ENCODE measurements at places on chromosomes 7 and 10.

GRCh38 chr7:158585721-158586498 is 1.7 kb downstream of the PTPRN2 start:
- DNase-seq: no peak

- no peak for DNase-seq
These were observed 202.2 kb downstream of the TMEM178B start for GRCh38 chr7:141276031-141276430.

GRCh38 chr10:119595134-119595675 is 1.6 kb downstream of the TIAL1 start:
- no peak for DNase-seq

- DNase-seq: no peak
These were observed 1.1 kb upstream of the MNX1 start for GRCh38 chr7:157011333-157012112.

DNA sequence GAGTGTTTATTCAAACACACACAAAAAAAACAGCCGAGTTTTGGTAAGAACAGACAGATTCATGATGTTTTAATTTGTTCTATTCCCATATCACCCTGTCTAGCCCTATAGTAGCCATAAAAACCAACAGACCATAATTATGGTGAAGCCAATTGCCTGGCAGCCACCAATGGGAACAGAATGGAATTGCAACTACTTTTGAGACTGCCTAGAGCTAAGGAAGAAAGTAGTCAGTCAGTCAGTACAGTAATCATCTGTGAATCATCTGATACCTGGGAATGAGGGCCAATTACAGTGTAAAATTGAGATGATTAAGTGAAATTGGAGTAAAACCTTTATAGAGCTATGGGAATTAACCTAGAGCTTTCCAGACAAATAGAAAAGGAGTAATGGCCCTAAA is 952.7 kb upstream of the KCND2 start:
- DNase-seq: no peak

DNA sequence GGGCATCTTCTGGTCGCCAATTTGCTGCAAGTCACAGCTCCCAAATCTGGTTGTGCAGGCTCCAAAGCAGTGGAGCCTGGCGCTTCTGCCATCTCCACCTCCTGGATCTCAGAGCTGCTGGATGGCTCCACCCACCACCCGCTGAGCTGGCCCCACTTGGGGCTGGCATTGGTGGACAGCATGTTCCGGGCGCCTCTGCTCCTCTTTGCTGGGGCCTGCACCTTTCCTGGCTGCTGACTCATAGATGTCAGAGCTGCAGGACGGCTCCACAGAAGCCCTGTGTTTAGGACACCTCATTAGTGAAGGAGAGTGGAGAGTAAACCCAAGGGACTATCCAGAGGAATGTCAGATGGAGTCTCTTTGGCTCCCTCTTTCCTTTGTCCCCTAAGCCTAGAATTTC is 27.4 kb downstream of the MAPK8 start:
- DNase-seq: peak; percentile 28

- no peak for DNase-seq
These were observed 559.6 kb downstream of the GATA3 start for GRCh38 chr10:8614054-8614565.

DNA sequence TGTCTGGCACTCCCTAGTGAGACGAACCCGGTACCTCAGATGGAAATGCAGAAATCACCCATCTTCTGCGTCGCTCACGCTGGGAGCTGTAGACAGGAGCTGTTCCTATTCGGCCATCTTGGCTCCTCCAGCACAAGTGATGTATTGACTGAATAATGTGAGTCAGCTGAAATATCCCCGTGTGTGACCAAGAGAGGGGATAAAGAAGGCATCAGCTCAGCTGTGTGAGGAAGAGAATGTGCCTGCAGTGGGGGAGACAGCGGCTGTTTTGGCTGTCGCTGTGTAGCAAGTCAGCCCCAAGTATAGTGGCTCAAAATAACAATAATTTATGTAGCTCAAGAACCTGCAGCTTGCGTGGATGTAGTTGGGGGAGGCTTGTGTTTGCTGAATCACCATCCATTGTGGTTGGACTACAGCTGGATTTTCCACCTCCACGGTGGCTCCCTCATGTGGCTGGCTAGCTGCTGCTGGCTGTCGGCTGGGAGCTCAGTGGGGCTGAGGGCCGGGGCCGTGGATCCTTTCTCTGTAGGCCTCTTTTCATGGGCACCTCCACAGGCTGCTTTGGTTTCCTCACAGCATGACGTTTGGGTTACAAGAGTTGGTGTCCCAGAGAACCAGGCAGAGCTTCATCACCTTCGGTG is 434.5 kb downstream of the CCSER2 start:
- peak; percentile 13 for DNase-seq

DNA sequence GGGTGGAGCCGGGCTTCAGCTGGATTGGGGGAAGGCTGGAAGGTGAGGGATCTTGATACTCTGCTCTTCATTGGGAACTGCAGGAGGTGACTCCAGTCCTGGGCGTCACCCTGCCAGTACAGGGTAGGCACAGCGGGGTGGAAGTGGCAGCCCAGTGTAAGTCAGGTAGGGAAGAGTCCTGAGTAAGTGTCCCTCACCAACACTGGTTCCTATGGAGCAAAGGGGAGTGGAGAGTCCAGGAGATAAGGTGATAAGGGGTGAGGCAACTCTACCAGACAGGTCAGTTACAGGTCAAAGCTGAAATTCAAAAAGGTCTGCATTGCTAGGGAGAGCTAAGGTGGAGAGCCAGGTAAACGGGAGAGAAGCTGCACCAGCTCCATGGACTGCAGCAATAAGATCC is 145.6 kb upstream of the NFE2L3 start:
- no peak for DNase-seq

GRCh38 chr7:155646669-155647068 is 2.2 kb downstream of the RBM33 start:
- no peak for DNase-seq

DNA sequence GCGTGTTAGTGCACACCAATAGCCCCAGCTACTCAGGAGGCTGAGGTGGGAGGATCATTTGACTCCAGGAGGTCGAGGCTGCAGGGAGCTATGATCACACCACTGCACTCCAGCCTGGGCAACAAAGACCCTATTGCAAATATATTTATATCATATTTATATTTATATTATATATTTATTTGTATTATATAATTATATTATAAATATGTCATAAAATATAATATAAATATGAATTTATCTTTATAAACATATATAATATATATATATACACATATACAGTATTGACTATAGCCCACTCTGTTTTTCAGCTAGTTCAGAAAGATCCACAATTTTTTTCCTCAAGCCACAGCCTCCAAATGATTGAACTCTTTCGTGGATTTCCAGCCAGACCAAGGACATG is 45.3 kb upstream of the MYL10 start:
- DNase-seq: no peak

GRCh38 chr7:41711283-41712064 is 8.6 kb upstream of the INHBA start:
- peak; percentile 65 for DNase-seq

- DNase-seq: no peak
These were observed 63.1 kb upstream of the DUSP5 start for GRCh38 chr10:110434489-110435096.

- DNase-seq: no peak
These were observed 79.9 kb downstream of the PRKAG2 start for GRCh38 chr7:151796871-151797537.

- DNase-seq: no peak
These were observed 46.6 kb upstream of the GRID1 start for GRCh38 chr10:86413046-86413728.

GRCh38 chr10:1074052-1074747 is 18.0 kb downstream of the WDR37 start:
- DNase-seq: no peak

GRCh38 chr7:136687693-136688322 is 180.6 kb upstream of the CHRM2 start:
- peak; percentile 13 for DNase-seq

DNA sequence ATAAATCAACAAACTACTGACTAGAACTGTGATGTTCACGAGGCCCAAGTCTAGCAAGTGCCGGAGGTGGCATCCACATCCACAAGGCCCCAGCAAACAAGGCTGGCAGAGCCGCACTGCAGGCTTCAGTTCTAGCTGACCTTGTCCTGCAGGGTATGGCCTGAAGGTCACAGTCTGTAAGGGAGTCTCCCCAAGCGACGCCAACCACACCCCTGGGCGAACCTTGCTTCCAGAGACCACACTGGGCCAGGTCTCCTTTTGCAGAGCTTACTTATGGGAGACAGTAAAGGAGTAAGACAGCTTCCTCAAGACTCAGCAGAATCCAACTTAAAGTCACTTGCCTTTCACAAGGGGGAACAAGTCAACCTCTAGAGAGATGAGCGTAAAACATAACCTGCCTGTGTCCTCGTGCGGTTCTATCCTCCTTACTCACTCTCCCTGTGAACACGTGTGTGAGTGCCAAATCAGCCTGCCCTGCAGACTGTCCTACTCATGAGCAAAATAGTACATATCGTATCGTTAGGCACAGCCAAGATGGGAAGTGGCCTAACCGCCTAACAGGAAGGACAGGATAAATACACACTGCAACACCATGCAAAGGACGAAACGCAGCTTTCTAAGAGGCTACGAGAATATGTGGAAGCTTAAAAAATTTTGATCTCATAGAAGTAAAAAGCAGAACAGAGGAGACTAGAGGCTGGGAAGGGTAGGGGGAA is 22.7 kb downstream of the FAM53B start:
- no peak for DNase-seq

- no peak for DNase-seq
These were observed 278.8 kb downstream of the TNS3 start for GRCh38 chr7:47303014-47303694.

- no peak for DNase-seq
These were observed 4.3 kb upstream of the UTF1 start for GRCh38 chr10:133225707-133226191.

DNA sequence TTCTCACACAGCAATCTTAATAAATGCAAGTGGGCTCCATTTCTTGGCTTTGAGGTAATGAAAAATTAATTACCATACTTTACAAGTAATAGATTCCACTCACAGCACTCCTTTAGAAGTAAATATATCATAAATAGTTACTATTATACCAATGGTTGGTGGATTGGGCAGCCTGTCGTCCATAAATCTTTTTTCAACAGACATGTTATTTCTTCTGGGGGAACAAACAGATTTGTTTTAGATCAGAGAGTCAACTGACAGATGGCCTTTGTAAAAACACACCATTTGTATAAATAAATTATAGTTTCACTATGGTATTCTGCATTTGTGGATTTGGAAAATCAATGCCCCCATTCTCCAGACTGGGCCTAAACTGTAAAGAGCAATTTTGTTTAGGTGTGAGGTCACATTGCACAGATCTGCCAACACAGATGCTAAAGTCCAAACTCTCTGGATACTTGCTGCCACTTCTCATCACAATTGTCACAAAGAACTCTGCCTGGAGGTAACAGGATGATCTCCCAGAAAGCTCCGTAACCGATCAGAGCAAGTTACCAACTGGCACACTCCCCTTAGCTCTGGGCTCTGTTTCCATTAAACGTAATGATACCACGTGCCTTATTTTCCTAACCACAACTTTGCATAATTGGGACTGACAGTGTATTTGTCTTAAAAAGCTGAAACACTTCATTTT is 4.5 kb upstream of the MACROH2A2 start:
- DNase-seq: no peak

DNA sequence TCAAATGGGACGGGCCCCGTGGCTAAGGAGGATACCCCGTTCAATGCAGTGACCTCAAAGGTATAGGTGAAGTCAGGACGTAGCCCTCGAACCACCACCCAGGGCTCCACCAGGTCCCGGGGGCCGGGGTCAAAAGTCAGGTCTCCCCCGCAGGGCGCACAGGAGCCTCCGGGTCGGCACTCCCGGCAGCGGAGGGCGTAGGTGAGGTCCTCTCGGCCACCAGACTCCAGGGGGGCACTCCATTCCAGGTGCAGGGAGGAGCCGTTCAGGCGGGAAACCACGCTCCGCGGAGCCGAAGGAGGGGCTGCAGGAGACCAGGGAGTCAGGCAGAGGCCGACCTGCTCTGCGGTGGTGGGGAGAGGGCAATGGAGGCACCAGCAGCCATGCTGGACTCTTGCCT is 7.7 kb downstream of the EPHB4 start:
- DNase-seq: no peak

GRCh38 chr10:60277656-60278055 is 112.0 kb downstream of the ANK3 start:
- DNase-seq: no peak

DNA sequence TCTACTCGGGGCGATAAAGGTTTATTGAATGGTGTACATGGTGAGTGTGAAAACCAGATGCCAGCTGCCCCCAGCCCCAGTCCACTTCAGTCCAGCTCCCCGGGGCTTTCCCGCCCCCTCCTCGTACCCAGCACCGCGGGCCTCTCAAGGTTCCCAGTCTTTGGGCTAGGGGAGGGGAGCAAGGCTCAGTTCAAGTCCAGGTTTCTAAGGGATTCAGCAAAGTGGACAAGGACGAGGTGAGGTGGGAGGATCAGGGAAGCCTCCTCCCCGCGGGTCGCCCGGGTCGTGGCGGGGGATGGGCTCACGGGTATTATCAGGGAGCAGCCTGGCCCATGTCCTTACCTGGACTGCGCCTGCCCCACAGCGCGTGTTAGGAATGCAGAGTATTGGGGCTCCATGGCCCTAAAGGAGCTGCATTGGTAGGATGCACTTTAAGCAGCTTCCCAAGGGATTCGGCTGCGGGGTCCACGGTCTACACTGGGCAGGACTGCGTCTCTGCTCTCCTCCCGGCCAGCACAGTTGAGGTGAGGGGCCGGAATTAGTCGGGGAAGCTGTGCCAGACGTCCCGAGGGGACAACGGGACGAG is 541 bp upstream of the PFKFB3 start:
- DNase-seq: no peak

GRCh38 chr7:133165001-133165400 is 83.1 kb upstream of the CHCHD3 start:
- DNase-seq: no peak

Data from urothelium cell line (cell line).